ENCODE measurements at places on chromosomes 1 and 21.

DNA sequence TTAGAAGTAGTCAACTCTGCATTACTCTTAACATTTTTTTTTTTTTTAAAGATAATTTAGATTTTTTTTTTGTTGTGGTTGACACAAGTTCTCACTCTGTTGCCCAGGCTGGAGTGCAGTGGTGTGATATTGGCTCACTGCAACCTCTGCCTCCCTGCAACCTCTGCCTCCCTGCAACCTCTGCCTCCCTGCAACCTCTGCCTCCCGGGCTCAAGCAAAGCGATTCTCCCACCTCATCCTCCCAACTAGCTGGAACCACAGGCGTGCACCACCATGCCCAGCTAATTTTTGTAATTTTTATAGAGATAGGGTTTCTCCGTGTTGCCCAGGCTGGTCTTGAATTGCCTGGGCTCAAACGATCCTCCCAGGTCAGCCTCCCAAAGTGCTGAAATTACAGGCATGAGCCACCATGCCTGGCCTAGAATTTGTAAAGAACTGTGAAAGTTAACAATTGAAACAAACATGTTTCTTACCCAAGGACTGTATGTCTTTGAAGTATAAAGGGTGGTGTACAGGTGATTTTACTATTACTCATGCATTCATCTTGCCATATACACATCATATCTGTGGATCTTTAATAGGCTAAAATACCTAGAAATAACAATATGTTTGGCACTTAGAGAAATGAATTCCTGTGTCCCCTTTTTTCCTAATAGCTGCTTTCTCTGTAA is 114.7 kb downstream of the ATP5PO start:
- no peak for DNase-seq

GRCh38 chr21:44618504-44618903 is 6.6 kb downstream of the KRTAP10-8 start:
- DNase-seq: no peak

- DNase-seq: no peak
Observed at GRCh38 chr1:111988743-111989453, 570 bp downstream of the KCND3 start.

DNA sequence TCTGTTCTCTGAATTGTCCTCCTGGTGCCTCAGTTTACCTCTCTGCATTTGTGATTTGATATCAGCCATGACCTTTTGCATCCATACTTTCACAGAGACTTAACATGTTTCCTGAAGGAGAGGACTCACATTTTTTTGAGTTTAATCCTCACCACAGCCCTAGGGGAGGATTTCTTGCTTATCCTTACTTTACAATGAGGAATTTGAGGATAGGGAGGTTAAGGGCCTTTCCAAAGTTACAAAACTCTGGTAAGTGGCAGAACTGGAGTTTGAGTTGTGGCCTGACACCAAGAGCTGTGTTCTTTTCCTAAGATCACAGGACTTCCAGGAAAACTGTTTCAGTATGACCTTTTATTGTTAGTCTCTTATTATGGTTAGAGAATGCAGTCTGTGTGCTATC is 34.2 kb downstream of the TNFRSF8 start:
- DNase-seq: no peak

GRCh38 chr21:33207449-33208149 is 22.1 kb upstream of the IFNAR2 start:
- no peak for DNase-seq
